ENCODE measurements at places on chromosomes 1 and 21. TPM values are rescaled to one million over a fixed set of nuclear protein-coding genes. Genes with fewer than 3 reads are reported as not detected.

- no peak for DNase-seq
These were observed 133.3 kb upstream of the SGIP1 start for GRCh38 chr1:66400660-66401059.

DNA sequence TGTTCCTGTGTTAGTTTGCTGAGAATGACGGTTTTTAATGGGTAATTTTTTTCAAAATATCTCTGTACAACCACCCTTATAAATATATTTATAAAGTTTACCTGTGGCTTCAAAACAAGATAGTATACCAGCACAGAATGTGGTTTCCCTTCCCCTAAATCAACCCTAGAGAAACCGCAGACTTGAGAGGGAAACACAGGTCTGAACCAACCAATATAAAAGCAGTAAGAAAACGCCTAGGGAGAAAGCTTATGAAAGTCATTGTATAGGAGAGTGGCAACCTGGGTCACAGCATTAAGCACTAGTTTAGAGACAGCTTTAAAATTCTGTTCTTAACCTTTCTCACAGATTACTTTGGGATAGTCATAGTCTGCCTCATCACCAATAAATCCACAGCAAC, 180.6 kb upstream of the LHX8 start:
- DNase-seq: no peak

DNA sequence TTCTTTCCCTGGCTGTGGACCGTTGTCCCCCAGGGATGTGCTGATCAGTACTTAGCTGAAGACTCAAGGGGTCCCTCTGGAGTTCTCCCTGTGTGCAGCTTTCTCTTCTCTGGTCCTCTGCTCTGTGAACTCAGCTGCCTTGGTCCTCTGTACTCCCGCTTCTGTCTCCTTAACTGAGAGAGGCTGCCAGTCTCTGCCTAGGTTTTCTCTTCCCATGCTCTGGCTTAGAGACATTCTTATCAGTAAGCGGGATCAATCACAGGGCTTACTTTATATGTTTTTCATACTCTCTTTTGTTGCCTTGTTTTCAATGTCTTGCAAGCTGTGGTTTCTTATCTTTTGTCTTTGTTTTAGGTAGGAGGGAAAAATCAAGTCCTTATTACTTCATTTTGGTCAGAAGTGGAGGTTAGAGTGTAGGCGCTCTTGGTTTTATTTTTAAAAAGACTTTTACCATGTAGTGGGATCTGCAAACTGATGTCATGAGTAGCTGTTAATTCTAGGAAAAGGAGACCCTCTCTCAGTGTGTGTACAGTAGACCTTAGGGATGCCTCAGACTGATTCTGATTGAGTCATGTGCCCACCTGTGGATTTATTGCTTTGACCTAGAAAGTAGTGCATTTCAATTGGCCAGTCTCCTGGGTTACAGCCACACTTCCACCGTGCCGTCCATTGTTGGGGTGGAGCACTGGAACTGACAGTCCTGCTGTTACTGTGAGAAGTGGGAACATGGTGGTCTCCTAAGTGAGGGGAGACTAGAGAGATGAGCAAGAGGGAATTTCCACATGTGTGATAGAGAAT, 46.6 kb downstream of the TTC3 start:
- no peak for DNase-seq

- no peak for DNase-seq
These were observed 161.3 kb downstream of the NEK7 start for GRCh38 chr1:198318085-198318484.

- no peak for DNase-seq
These were observed 1.7 kb downstream of the PDXK start for GRCh38 chr21:43720539-43721166.

DNA sequence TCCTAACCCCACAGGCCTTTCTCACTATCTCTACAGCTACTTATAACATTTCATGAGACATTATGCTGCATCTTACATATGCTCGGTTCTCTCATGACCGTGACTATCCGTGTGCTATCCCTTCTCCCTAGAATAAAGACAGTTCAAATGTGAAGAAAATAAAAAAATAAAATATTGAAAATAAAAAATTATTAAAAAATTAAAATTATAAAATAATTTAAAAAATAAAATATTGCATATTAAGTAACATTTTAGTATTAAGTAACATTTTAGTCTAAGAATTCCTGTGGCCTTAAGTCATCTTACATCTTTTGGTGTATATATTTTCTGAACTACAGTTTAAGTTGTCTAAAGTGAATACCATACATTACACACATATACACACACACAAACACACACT, 415.5 kb downstream of the DPYD start:
- no peak for DNase-seq

DNA sequence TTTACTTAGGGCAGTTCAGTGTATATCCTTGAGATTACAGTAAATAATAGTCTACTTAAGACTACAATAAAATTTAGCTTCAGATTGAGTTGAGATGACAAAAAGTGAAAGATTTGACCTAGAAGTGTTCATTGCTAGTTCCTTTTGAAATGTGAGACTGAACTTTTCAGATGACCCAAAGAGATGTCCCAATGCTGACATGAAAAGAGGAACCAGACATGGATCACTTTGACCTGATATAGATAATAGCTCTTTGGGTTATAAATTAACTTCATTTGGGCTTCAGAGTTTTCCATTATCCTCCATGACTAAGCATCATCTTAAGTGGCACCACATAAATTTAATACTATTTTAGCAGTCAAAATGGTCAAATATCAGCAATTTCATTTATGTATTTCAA, 25.7 kb upstream of the OR10J5 start:
- no peak for DNase-seq

GRCh38 chr1:205477121-205477758, 21.4 kb upstream of the BLACAT1 start:
- no peak for DNase-seq

- no peak for DNase-seq
These were observed 123.0 kb downstream of the LYPLAL1 start for GRCh38 chr1:219296430-219297355.

GRCh38 chr1:69524015-69524414, 43.7 kb upstream of the LRRC7 start:
- no peak for DNase-seq

GRCh38 chr1:171896936-171897703, 55.8 kb downstream of the DNM3 start:
- no peak for DNase-seq

DNA sequence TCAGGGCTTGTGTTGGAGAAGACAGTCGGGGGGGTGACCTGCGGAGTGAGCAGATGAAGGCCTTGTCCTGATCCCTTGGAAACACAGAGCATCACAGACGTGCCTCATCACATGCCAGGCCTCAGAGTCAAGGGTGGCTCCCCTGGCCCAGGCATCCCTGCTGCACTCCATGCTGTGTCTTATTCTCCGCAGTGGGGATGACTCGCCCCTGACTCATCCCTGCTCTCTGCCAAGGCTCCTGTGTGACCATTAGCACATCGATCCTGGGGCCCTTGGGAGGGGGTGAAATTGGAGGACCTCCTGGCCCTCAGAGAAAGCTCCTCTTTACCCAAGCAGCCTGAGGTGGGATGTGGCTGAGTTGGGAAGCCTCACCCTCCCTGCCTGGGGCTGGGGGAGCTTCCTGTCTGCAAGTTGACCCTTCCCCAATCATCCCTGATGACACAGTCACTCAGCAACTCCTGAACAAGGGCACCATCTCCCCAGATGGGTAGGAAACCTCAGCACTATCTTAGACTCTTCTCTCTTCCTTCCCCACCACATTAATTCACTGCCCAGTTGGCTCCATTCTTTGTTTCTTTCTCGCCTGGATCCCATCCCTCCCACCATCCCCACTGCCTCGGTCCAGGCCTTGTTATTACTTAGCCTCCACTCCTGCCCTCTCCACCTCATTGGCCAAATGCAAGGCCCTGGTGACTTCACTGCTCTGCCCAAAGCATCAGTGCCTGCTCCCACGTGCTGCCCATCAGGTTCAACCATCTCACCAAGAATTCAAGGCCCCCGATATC, 74.6 kb downstream of the CAMK2N1 start:
- no peak for DNase-seq

GRCh38 chr1:2574350-2574749, 12.2 kb upstream of the PRXL2B start:
- no peak for DNase-seq

DNA sequence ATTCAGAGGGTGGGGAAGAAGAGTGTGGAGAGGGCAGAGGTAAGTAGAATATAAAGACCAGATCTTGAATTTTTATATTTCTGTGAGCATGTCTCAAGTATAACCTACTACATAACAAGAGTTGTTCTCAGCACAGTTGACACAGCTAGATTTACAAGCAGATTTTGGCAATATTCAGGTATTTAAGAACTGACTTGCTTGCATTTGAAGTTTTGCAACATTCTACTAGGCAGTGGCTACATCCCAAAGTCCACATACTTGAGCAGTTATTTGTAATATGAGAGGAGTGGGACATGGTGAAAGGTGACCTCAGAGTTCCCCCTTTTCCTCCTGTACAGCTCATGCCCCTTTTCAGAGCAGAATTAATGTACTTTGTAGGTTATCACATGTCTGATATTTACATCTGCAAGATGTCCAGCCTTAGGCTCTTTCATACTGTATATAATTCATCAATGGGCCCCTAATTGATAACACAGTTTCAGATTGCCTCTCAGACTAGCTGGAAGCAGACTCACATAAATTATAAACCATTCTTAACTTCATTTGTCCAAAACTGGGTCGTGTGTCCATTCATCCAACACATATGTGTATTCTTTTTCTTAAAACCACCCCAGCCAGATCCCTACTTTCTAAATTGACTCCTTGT, 136.7 kb upstream of the RAVER2 start:
- DNase-seq: no peak

DNA sequence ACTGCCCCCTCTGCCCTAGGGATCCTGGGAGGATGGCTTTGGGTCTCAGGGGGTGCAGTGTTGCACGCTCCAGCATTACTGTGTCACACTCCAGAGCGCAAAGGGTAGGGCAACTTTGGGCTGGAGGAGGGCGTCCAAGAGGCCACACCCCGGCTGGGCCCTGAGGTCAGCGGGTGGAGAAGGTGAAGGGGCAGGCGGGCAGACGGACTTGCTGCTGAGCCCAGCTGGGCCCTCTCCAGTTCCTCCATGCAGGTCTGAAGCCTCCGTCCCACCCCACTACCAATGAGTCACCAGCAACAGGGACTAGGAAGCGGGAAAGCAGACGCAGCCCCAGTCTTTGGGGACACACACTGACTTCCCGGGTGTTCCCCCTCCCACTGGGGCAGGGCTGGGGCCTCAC, 116.0 kb downstream of the CASZ1 start:
- DNase-seq: no peak

DNA sequence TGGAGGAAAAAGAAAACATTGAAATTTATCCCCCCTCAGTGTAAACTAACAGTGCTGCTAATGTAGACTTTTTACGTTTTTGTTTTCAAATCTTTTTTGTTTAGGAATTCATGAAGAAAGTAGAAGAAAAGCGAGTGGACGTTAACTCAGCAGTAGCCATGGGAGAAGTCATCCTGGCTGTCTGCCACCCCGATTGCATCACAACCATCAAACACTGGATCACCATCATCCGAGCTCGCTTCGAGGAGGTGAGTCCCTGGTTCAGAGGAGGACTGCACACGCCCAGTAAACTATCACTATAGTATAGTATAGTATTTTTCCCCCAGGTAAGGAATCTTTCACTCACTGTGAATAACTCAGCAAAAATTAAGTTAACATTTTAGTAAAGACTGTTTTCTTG, 37.8 kb upstream of the BMP8A start:
- no peak for DNase-seq

DNA sequence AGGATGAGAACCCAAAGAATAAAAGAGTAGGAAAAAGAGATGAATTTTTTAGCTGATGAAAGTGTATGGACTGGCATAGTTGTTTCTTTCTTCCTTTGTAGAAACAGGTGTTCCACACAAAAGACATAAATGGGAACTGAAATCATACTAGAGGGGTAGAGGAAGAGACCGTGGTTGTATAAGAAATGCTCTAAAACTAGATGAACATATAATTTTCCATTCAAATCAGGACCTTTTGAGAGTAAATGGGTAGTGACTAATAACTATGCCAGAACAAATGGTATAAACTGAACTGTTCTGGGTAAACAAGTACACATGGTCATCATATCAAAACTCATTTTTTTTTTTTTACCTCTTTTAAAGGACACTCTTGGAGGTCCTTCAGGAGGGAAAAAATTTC, 344.2 kb downstream of the VAV3 start:
- no peak for DNase-seq

- DNase-seq: no peak
These were observed 69.6 kb upstream of the KCTD3 start for GRCh38 chr1:215497528-215497927.

GRCh38 chr1:210260096-210260495, 27.5 kb downstream of the SERTAD4 start:
- DNase-seq: no peak

- DNase-seq: peak; percentile 66
These were observed 66.0 kb upstream of the SLC25A33 start for GRCh38 chr1:9473032-9473807.

DNA sequence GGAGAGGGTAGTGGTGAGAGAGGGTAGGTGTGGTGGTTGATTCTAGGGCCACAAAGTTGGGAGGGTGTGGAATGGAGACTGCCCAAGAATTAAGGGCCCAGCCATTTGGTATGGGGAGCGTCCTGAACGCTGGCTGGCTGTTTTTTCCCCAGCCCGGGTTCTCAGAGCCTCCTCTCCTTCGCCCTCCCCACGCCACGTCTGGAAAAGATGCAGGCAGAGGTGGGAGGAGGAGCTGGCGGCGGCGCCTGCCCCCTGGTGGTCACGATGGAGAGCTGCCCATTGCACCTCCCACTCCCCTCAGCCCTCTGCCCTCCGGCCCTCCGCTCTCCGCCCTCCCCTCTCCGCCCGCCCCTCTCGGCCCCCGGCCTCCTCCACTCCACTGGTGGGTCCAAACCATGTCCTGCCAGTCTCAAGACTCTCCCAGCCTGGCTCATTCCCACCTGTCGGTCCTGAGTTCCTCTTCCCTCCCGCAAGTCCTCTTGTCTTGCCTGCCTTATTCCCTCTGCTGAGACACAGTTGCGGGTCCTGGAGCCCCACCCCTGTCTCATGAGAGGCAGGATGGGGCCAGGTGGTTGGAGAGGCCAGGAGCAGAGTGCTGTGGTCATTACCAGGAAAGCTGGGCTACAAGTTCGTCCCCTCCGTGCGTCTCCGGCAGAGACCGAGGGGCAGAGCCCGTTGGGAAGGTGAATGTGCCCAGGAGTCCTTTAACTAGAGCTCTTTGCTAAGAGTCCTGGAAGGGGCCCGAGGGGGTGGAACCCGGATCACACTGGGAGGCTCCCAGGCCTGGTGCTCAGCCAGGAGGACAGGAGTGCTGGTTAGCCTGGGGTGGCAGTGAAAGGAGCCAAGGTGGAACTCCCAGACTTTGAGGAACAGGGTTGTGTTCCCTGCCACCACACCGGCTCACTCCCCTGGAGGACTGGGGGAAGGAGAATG, 22.6 kb downstream of the ETNK2 start:
- peak; percentile 88 for DNase-seq

GRCh38 chr1:230781594-230781993, 34.4 kb downstream of the CAPN9 start:
- DNase-seq: no peak

Gene BEND5
- total RNA-seq: 5.9 TPM

Gene CD5L
- not detected for total RNA-seq

Gene CELA3A
- not detected for total RNA-seq

Gene RBM8A
- 137 TPM for total RNA-seq

Gene CRP
- total RNA-seq: 0.48 TPM

Gene CYYR1
- total RNA-seq: 15.1 TPM

Gene LCA5L
- total RNA-seq: 6.0 TPM

Gene AXDND1
- total RNA-seq: 1.8 TPM

Gene RGS8
- not detected for total RNA-seq

Gene LRRC3
- total RNA-seq: 2.0 TPM
